ENCODE measurements at places on chromosomes 4 and X. TPM values are rescaled to one million over a fixed set of nuclear protein-coding genes. Genes with fewer than 3 reads are reported as not detected.

DNA sequence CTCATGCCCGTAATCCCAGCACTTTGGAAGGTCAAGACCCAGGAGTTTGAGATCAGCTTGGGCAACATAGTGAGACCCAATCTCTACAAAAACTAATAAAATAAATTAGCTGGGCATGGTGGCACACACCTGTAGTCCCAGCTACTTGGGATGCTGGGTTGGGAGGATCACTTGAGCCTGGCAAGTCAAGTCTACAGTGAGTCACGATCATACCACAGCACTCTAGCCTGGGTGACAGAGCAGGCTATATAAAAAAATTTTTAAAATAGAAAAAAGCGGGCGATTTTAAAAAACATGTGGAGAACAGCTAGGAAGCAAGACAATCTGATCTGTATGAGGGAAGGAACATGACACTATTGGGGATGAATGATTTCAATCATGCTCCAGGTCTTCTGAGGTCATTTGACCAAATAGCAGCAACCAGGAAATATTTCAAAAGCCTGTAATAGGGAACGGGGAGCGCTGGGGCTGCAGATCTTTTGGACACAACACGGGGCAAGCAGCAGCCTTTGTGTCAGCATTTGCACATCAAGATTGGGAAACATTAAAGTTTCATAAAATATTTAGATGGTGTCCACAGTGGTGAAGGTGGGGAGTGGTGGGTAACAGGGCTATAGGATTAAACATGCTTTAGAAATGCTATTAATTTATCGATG is 48.3 kb upstream of the GUCY1A1 start:
- no peaks in the 10 kb centered on the region for H3K36me3 ChIP-seq
- H3K27me3 ChIP-seq, result no peaks in the 10 kb centered on the region
- H3K27ac ChIP-seq, result no peak overlapping the region
- DNase-seq, result no peak
- H3K4me3 ChIP-seq, result no peak overlapping the region
- H3K4me1 ChIP-seq, result no peaks in the 10 kb centered on the region

GRCh38 chr4:129113919-129114318 is 18.0 kb downstream of the C4orf33 start:
- no peak for DNase-seq
- no peak overlapping the region for H3K27ac ChIP-seq
- peaks cover 19% of the 10 kb centered on the region for H3K4me1 ChIP-seq
- no peaks in the 10 kb centered on the region for H3K27me3 ChIP-seq

GRCh38 chrX:19097553-19098283 is 24.6 kb downstream of the ADGRG2 start:
- no peaks in the 10 kb centered on the region for H3K27me3 ChIP-seq
- DNase-seq, result no peak
- H3K36me3 ChIP-seq, result no peaks in the 10 kb centered on the region
- no peak overlapping the region for H3K4me3 ChIP-seq

- DNase-seq, result no peak
- H3K36me3 ChIP-seq, result no peaks in the 10 kb centered on the region
Observed at GRCh38 chr4:187576751-187577150, 418.8 kb upstream of the ZFP42 start.

GRCh38 chr4:1187182-1187581 is 14.8 kb upstream of the SPON2 start:
- no peak overlapping the region for H3K27ac ChIP-seq
- DNase-seq, result no peak
- no peaks in the 10 kb centered on the region for H3K4me1 ChIP-seq
- no peaks in the 10 kb centered on the region for H3K36me3 ChIP-seq
- no peak overlapping the region for H3K4me3 ChIP-seq
- H3K27me3 ChIP-seq, result peaks cover 37% of the 10 kb centered on the region

GRCh38 chr4:163263606-163264005 is 68.8 kb downstream of the NPY1R start:
- H3K27me3 ChIP-seq, result no peaks in the 10 kb centered on the region
- DNase-seq, result peak; percentile 40
- no peaks in the 10 kb centered on the region for H3K4me1 ChIP-seq
- no peaks in the 10 kb centered on the region for H3K36me3 ChIP-seq
- no peak overlapping the region for H3K27ac ChIP-seq

- DNase-seq, result no peak
- H3K27me3 ChIP-seq, result no peaks in the 10 kb centered on the region
- H3K4me1 ChIP-seq, result peaks cover 7% of the 10 kb centered on the region
- no peak overlapping the region for H3K27ac ChIP-seq
- H3K4me3 ChIP-seq, result no peak overlapping the region
Observed at GRCh38 chr4:145213245-145213644, 32.9 kb upstream of the OTUD4 start.

- H3K36me3 ChIP-seq, result no peaks in the 10 kb centered on the region
- peak; percentile 1 for DNase-seq
- no peaks in the 10 kb centered on the region for H3K4me1 ChIP-seq
- H3K27me3 ChIP-seq, result no peaks in the 10 kb centered on the region
- no peak overlapping the region for H3K4me3 ChIP-seq
- H3K27ac ChIP-seq, result no peak overlapping the region
Observed at GRCh38 chr4:26176598-26177149, 144.1 kb upstream of the RBPJ start.

DNA sequence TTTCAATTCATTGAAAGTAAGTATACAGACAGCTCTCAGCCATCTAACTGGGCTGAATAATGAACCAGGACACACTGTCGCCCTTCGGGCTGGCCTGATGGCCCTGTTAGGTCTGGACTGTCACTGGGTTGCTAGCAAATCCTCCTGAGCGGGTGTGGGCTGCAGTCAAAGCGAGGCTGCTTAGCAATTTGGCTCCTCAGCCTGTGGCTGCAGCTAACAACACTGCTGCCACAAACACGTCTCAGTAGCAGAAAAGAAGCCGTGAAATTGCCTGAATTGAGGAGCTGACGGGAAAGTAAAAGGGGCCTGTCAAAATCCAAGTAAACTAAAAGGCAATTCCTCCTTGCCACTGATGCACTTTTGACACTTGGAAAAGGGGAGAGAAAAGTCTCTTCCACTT is 72.8 kb downstream of the SMIM20 start:
- H3K36me3 ChIP-seq, result no peaks in the 10 kb centered on the region
- no peak overlapping the region for H3K27ac ChIP-seq
- H3K4me1 ChIP-seq, result peaks cover 15% of the 10 kb centered on the region
- H3K27me3 ChIP-seq, result no peaks in the 10 kb centered on the region
- H3K4me3 ChIP-seq, result no peak overlapping the region

- no peaks in the 10 kb centered on the region for H3K4me1 ChIP-seq
- H3K4me3 ChIP-seq, result no peak overlapping the region
- H3K27ac ChIP-seq, result no peak overlapping the region
- no peaks in the 10 kb centered on the region for H3K36me3 ChIP-seq
Observed at GRCh38 chrX:22746081-22746480, 253.7 kb upstream of the DDX53 start.

DNA sequence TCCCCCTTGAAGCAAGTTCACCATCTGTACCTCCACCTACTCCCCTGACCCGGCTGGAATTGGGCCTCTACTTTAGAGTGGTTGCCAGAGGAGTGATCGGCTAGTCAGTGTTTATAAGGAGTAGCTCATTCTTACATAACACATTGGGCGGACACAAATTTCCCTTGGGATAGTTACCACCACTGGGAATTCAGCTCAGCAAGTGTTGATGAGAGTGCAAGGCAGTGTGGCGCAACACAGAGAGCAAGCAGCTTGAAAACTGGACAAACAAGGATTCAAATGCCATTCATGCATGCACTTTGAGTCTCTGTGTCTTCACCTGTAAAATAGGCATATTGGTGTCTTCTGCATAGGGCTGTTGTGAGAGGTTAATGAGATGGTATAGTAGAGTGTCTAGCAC is 92.7 kb downstream of the STK32B start:
- no peak overlapping the region for H3K27ac ChIP-seq
- H3K36me3 ChIP-seq, result no peaks in the 10 kb centered on the region
- no peaks in the 10 kb centered on the region for H3K4me1 ChIP-seq
- no peak for DNase-seq
- peaks cover 11% of the 10 kb centered on the region for H3K27me3 ChIP-seq

- no peaks in the 10 kb centered on the region for H3K27me3 ChIP-seq
- H3K27ac ChIP-seq, result no peak overlapping the region
- H3K4me3 ChIP-seq, result no peak overlapping the region
- no peaks in the 10 kb centered on the region for H3K36me3 ChIP-seq
- no peak for DNase-seq
Observed at GRCh38 chr4:48195853-48196252, 61.8 kb upstream of the TXK start.

- H3K36me3 ChIP-seq, result no peaks in the 10 kb centered on the region
- H3K27me3 ChIP-seq, result no peaks in the 10 kb centered on the region
- peaks cover 30% of the 10 kb centered on the region for H3K4me1 ChIP-seq
- H3K4me3 ChIP-seq, result no peak overlapping the region
- no peak for DNase-seq
Observed at GRCh38 chr4:6969826-6970800, 60.5 kb downstream of the TBC1D14 start.

GRCh38 chr4:139738846-139739613 is 73.4 kb downstream of the MGST2 start:
- no peak overlapping the region for H3K4me3 ChIP-seq
- no peaks in the 10 kb centered on the region for H3K27me3 ChIP-seq
- DNase-seq, result no peak
- no peaks in the 10 kb centered on the region for H3K36me3 ChIP-seq
- peaks cover 43% of the 10 kb centered on the region for H3K4me1 ChIP-seq
- no peak overlapping the region for H3K27ac ChIP-seq

- no peak overlapping the region for H3K27ac ChIP-seq
- peaks cover 26% of the 10 kb centered on the region for H3K4me1 ChIP-seq
- H3K36me3 ChIP-seq, result no peaks in the 10 kb centered on the region
- peak; percentile 53 for DNase-seq
- no peak overlapping the region for H3K4me3 ChIP-seq
Observed at GRCh38 chr4:85833302-85833701, 358.4 kb downstream of the ARHGAP24 start.

DNA sequence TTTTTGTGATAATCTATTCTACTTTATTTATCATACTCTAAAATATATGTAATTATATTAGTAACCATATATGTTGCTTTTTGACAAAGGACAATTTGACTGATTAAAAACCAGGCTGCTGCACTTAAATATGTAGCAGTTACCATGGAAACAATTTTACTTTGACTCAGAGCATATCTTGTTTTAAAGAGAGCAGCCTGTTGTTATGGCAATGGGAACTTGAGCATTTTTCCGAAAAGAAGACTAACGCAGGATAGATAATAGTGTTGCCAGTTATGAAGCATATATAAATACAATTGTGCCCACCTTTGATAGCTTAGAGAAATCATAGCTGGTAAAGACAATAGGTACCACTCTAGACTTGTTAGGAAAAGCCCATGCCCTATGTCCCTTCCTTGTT is 283.0 kb downstream of the GASK1B start:
- H3K4me3 ChIP-seq, result no peak overlapping the region
- H3K36me3 ChIP-seq, result no peaks in the 10 kb centered on the region
- no peak overlapping the region for H3K27ac ChIP-seq
- H3K27me3 ChIP-seq, result peaks cover 6% of the 10 kb centered on the region

DNA sequence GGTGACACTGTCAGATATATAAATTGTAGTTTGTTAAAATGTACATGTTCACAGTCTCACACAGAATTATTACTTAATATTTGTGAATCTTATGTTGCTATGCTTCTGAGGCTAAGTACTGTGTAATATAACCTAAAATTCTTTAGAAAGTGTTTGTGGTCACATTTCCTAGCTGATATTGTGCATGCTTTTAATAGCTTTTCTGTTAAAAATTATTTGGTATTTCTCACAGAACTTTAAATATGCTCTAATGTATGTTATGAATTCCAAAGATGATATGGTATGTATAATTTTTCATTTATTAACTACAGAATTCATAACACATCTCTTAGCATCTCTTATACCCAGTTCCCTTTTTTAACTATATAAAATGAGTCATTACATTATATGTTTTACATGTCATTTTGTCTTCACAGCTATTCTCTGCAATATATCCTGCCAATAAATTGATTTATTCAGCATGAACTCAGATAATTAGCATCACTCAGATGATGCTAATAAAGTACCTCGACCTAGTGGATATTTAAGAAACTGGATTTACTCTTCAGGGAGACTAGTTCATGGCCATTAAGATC is 9.3 kb downstream of the PTPN13 start:
- H3K36me3 ChIP-seq, result no peaks in the 10 kb centered on the region
- no peak overlapping the region for H3K27ac ChIP-seq
- H3K4me3 ChIP-seq, result no peak overlapping the region
- peaks cover 82% of the 10 kb centered on the region for H3K4me1 ChIP-seq

- H3K4me3 ChIP-seq, result no peak overlapping the region
- DNase-seq, result peak; percentile 33
- H3K36me3 ChIP-seq, result no peaks in the 10 kb centered on the region
- no peaks in the 10 kb centered on the region for H3K4me1 ChIP-seq
Observed at GRCh38 chrX:20252381-20253231, 14.1 kb downstream of the RPS6KA3 start.

XPNPEP2 gene
- 1.7 TPM for total RNA-seq

C4orf51 gene
- not detected for total RNA-seq

SRPX2 gene
- 0.11 TPM for total RNA-seq

ZCCHC18 gene
- total RNA-seq, result 5.1 TPM

ERVMER34-1 gene
- total RNA-seq, result 2.0 TPM

CFI gene
- not detected for total RNA-seq

MTNR1A gene
- 1.6 TPM for total RNA-seq
